Uterus (tissue), 4 donors: ENCODE measurements at places on chromosomes 16 and 17. TPM values are rescaled to one million over a fixed set of nuclear protein-coding genes. Genes with fewer than 3 reads are reported as not detected.

DNA sequence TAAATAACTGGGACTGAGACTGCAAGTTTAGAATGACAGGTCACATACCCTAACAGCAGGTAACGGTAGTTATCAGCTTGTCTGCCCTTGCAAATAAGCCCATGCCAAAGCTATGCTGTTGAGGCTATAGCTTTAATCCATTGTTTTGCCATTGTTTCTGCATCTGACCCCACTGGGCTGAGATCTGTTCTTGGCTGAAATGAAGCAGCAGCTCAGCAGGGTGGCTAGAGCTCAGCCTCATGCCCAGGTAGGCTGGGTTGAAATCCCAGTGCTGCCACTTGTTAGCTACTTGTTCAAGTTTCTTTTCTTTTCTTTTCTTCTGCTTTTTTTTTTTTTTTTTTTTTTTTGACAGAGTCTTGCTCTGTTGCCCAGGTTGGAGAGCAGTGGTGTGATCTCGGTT, 40.1 kb downstream of the NKD1 start:
- DNase-seq = no peak
- H3K4me3 ChIP-seq = no peak overlapping the region
- H3K27ac ChIP-seq = no peak overlapping the region
- no peaks in the 10 kb centered on the region for H3K27me3 ChIP-seq
- peaks cover 7% of the 10 kb centered on the region for H3K4me1 ChIP-seq
- H3K36me3 ChIP-seq = no peaks in the 10 kb centered on the region

- no peak for DNase-seq
- H3K27me3 ChIP-seq = no peaks in the 10 kb centered on the region
- no peak overlapping the region for H3K4me3 ChIP-seq
Measured at GRCh38 chr16:72922714-72923113, 125.2 kb downstream of the ZFHX3 start.

- H3K36me3 ChIP-seq = no peaks in the 10 kb centered on the region
- no peaks in the 10 kb centered on the region for H3K4me1 ChIP-seq
- no peaks in the 10 kb centered on the region for H3K27me3 ChIP-seq
- no peak overlapping the region for H3K4me3 ChIP-seq
Measured at GRCh38 chr17:2635241-2635640, 41.8 kb downstream of the PAFAH1B1 start.

GRCh38 chr17:21218101-21218500, 4.1 kb upstream of the TMEM11 start:
- no peaks in the 10 kb centered on the region for H3K36me3 ChIP-seq
- H3K27ac ChIP-seq = no peak overlapping the region
- no peaks in the 10 kb centered on the region for H3K4me1 ChIP-seq
- H3K4me3 ChIP-seq = no peak overlapping the region
- no peak for DNase-seq

GRCh38 chr16:66746682-66747081, 4.7 kb downstream of the DYNC1LI2 start:
- H3K27ac ChIP-seq = no peak overlapping the region
- peaks cover 15% of the 10 kb centered on the region for H3K4me1 ChIP-seq
- no peak for DNase-seq
- no peaks in the 10 kb centered on the region for H3K36me3 ChIP-seq

DNA sequence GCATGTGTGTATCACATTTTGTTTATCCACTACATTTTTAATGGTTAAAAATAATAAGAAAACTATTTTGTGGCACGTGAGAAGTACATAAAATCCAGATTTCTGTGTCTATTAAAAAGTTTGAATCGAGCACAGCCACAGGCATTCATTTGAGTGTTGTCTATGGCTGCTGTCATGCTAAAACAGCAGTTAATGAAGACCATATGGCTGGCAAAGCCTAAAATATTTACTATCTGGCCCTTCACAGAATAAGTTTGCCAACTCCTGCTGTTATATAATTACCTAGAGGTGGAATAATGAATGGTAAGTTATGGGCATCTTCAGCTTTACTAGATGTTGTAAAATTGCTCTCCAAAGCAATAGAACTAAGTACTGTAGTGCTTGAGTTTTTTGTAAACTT, 30.5 kb downstream of the TMEM98 start:
- no peak overlapping the region for H3K4me3 ChIP-seq
- no peaks in the 10 kb centered on the region for H3K36me3 ChIP-seq
- DNase-seq = no peak
- no peaks in the 10 kb centered on the region for H3K27me3 ChIP-seq
- H3K27ac ChIP-seq = no peak overlapping the region

GRCh38 chr16:28531777-28532744, 6.7 kb downstream of the NUPR1 start:
- peak; percentile 75 for DNase-seq
- no peak overlapping the region for H3K4me3 ChIP-seq
- peak overlapping the region; percentile 68 for H3K27ac ChIP-seq
- no peaks in the 10 kb centered on the region for H3K36me3 ChIP-seq
- no peaks in the 10 kb centered on the region for H3K27me3 ChIP-seq
- no peaks in the 10 kb centered on the region for H3K4me1 ChIP-seq

GRCh38 chr16:62130101-62130500, 93.9 kb upstream of the CDH8 start:
- no peak overlapping the region for H3K4me3 ChIP-seq
- H3K27ac ChIP-seq = no peak overlapping the region
- no peak for DNase-seq
- no peaks in the 10 kb centered on the region for H3K27me3 ChIP-seq

GRCh38 chr16:6926341-6926740, 406.3 kb upstream of the RBFOX1 start:
- no peak overlapping the region for H3K27ac ChIP-seq
- DNase-seq = no peak
- H3K27me3 ChIP-seq = no peaks in the 10 kb centered on the region
- no peak overlapping the region for H3K4me3 ChIP-seq
- no peaks in the 10 kb centered on the region for H3K4me1 ChIP-seq
- no peaks in the 10 kb centered on the region for H3K36me3 ChIP-seq

DNA sequence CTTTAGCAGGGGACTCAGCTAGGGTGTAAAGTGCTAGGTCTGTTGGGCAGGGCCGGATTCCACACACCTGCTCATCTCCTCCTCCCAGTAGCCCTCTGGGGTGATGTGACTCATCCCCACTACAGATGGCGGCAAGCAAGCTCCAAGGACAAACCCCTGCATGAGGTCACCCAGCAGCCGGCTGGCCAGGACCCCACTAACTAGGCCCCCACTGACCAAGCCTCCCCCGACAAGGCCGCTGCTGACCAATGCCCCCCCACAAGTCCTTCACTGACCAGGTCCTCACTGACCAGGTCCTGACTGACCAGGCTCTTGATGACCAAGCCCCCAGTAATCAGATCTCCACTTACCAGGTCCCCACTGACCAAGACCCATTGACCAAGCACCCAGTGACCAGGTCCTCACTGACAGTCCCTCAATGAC, 36.7 kb downstream of the TNFRSF13B start:
- H3K4me1 ChIP-seq = no peaks in the 10 kb centered on the region
- no peak overlapping the region for H3K4me3 ChIP-seq

DNA sequence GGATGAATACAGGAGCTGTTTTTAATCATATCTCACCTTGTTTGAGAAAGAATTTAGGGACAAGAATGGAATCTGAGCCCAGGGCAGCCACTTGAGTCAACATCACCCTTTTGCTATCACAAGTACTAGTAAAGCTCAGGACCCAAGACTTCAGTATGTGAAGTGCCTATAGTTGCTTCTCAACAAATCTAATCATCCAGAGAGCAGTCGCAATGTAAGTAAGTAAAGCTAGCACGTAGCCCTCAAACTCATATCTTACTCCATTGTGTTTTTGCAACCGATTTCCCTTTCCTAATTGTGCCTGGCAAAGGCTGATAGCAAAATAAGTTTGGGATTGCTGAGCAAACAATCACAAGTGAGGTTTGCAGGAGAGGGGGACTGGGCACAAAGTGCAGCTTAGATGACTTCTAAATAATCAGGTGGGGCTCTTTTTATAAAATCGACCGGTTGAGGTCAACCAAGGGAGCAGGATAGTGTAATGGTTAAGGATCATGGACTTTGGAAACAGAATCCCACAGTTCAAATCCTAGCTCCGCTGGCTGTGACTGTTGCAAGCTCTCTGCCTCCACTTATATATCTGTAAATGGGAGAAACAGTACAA, 13.0 kb downstream of the TOB1 start:
- DNase-seq = no peak
- no peak overlapping the region for H3K4me3 ChIP-seq
- no peaks in the 10 kb centered on the region for H3K27me3 ChIP-seq

DNA sequence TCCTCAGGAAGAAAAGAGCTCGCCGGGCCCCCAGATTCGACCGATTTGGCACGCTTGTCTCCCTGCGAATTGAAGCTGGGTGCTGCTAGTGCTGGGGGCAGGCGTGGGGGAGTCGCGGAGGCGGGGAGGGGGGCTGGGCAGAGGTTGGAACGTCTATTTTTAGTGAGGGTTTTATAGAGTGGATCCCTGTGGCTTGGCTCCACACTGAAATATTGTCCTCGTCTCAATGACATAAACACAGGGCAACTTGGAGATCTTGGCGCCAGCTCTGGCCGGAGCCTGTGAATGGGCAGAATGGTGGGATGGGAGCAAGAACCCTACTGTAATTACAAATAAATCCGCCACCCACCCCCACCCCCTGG, 15.7 kb upstream of the NOG start:
- H3K27me3 ChIP-seq = no peaks in the 10 kb centered on the region
- H3K4me3 ChIP-seq = no peak overlapping the region
- no peaks in the 10 kb centered on the region for H3K4me1 ChIP-seq
- DNase-seq = no peak
- no peaks in the 10 kb centered on the region for H3K36me3 ChIP-seq

- no peaks in the 10 kb centered on the region for H3K27me3 ChIP-seq
- peak overlapping the region; percentile 97 for H3K4me3 ChIP-seq
- DNase-seq = no peak
- no peaks in the 10 kb centered on the region for H3K4me1 ChIP-seq
Measured at GRCh38 chr16:380762-381011, 1.1 kb downstream of the PGAP6 start.

DNA sequence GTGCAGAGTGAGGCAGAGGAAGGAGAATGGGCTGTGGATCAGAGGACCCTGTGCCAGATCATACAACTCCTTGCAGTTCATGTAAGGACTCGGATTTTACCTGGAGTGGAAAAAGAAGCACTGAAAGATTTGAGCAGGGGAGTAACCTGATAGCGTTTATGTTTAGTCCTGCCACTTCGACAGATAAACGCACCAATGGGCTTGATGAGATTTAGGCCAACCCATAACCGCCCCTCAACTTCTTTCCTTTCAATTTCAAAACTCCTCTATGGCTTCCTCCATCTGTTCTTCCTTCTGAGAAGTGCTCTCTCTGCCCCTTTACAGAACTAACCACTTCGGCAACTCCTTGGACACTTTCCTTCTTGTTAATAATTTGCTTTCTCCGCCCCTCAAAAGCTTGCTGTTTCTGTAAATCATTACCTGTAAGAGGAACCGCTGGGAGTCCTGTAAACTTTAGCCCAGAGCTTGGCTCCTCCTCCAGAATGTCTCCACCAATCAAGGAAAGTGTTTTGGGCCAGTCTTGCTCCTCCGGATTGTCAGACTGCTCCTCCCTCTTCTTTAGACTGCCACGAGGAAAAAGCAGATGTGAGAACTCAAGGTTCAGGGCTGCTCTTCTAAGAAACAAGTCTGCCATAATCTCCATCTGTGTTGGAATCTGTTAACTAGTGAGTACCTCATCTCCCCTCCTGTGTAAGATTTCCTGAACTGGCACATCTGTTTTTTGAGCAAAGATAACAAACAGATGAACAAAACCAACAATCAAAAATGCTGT, at the start of gene ACSM3:
TSS of gene ACSM3 (plus strand) at position 554 of the 772 bp plus-strand sequence. CDS start 6,021 bp downstream, outside the sequence.
- peak within 1 kb of the TSS; percentile 22 for H3K4me3 ChIP-seq
- peak within 1 kb of the TSS; percentile 73 for H3K27ac ChIP-seq
- H3K4me1 ChIP-seq = no peaks in the 10 kb centered on the region
- no peaks in the 10 kb centered on the region for H3K27me3 ChIP-seq
- peak; percentile 44 for DNase-seq

The SRP68 gene
- total RNA-seq = 117 TPM

The PYY gene
- not detected for total RNA-seq

The MT1E gene
- not detected for total RNA-seq

The FAM117A gene
- 40.2 TPM for total RNA-seq

The HS3ST3A1 gene
- not detected for total RNA-seq

The CD300A gene
- 3.2 TPM for total RNA-seq

The TBX2 gene
- 16.4 TPM for total RNA-seq

The C17orf78 gene
- total RNA-seq = not detected

The EPX gene
- not detected for total RNA-seq

The TPSAB1 gene
- 17.9 TPM for total RNA-seq

The NOG gene
- total RNA-seq = 2.6 TPM
